ENCODE measurements at places on chromosomes 4 and X. TPM values are rescaled to one million over a fixed set of nuclear protein-coding genes. Genes with fewer than 3 reads are reported as not detected.

DNA sequence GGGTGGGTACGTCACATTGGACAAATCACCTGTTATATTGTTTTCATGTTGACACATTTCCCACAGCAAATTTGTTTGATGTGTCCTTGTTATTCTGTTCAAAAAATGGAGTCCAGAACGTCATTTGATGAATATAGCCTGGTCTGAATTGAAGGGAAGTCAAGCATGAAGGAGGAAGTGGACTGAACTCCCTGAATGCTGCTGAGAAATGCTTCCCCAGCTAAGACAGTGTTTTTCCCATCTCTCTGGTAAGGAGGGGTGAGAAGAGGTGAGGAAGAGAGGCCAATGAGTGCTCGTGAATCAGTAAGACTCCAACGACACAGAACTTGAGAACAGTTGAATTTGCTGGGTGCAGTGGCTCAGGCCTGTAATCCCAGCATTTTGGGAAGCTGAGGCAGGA, 127.4 kb downstream of the RBM47 start:
- no peaks in the 10 kb centered on the region for H3K36me3 ChIP-seq
- no peak for DNase-seq
- H3K27me3 ChIP-seq = no peaks in the 10 kb centered on the region
- H3K27ac ChIP-seq = no peak overlapping the region

LRP2BP gene
- total RNA-seq = 0.48 TPM

- H3K27ac ChIP-seq = no peak overlapping the region
- H3K4me1 ChIP-seq = no peaks in the 10 kb centered on the region
- no peak overlapping the region for H3K4me3 ChIP-seq
Measured at GRCh38 chrX:109654516-109655109, 29.6 kb upstream of the KCNE5 start.

DNA sequence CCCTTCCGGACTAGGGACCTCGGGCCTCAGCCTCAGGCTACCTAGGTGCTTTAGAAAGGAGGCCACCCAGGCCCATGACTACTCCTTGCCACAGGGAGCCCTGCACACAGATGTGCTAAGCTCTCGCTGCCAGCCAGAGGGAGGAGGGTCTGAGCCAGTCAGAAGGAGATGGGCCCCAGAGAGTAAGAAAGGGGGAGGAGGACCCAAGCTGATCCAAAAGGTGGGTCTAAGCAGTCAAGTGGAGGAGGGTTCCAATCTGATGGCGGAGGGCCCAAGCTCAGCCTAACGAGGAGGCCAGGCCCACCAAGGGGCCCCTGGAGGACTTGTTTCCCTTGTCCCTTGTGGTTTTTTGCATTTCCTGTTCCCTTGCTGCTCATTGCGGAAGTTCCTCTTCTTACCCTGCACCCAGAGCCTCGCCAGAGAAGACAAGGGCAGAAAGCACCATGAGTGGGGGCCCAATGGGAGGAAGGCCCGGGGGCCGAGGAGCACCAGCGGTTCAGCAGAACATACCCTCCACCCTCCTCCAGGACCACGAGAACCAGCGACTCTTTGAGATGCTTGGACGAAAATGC, at the start of gene WAS:
Gene WAS, plus strand, starts transcription at position 389 of the 572 bp plus-strand sequence. Its CDS starts 55 bp downstream, at position 444.
- H3K4me1 ChIP-seq = peaks cover 55% of the 10 kb centered on the region
- H3K27ac ChIP-seq = peak within 1 kb of the TSS; percentile 97
- H3K27me3 ChIP-seq = no peaks in the 10 kb centered on the region
- H3K4me3 ChIP-seq = peak within 1 kb of the TSS; percentile 92
- peak; percentile 67 for DNase-seq

DNA sequence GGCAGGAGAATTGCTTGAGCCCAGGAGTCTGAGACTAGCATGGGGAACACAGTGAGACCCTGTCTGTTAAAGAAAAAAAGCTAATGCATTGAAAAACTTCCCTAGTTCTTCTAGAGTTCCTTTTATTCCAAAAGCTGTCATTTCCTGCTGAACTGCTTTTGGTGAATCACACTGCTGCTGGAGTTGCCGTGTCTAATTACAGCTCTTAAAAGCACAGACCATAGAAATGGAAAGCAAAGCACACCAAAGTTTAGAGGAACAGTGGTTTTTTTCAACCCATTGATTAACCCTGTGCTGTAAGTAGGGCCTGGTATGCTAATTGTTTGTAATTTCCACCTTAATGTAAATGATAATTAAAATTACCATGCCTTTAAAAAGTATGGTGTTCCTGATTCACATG, 52.4 kb downstream of the SEPTIN11 start:
- DNase-seq = no peak
- H3K4me3 ChIP-seq = no peak overlapping the region
- H3K27ac ChIP-seq = no peak overlapping the region
- H3K36me3 ChIP-seq = peaks cover 30% of the 10 kb centered on the region
- peaks cover 22% of the 10 kb centered on the region for H3K4me1 ChIP-seq
- no peaks in the 10 kb centered on the region for H3K27me3 ChIP-seq

F8A2 gene
- total RNA-seq = not detected

GRCh38 chr4:119682099-119682498, 53.5 kb upstream of the PDE5A start:
- H3K4me1 ChIP-seq = no peaks in the 10 kb centered on the region
- no peak for DNase-seq
- no peak overlapping the region for H3K4me3 ChIP-seq
- no peaks in the 10 kb centered on the region for H3K36me3 ChIP-seq

- DNase-seq = peak; percentile 37
- H3K36me3 ChIP-seq = no peaks in the 10 kb centered on the region
- no peak overlapping the region for H3K4me3 ChIP-seq
- no peaks in the 10 kb centered on the region for H3K27me3 ChIP-seq
- no peaks in the 10 kb centered on the region for H3K4me1 ChIP-seq
Measured at GRCh38 chr4:53563824-53564223, 27.5 kb downstream of the LNX1 start.

APOO gene
- total RNA-seq = 32.8 TPM

Measured in activated CD4-positive, alpha-beta memory T cell treated with anti-CD3 and anti-CD28 coated beads for 36 hours (primary cell).